ENCODE measurements at places on chromosomes 2 and 18.

GRCh38 chr2:73899801-73900336 lies 7.1 kb downstream of the ACTG2 start:
- peaks cover 13% of the 10 kb centered on the region for H3K4me1 ChIP-seq
- H3K4me3 ChIP-seq, result no peak overlapping the region
- H3K27me3 ChIP-seq, result peaks cover 69% of the 10 kb centered on the region
- no peaks in the 10 kb centered on the region for H3K36me3 ChIP-seq
- no peak overlapping the region for H3K27ac ChIP-seq
- DNase-seq, result no peak

- H3K36me3 ChIP-seq, result no peaks in the 10 kb centered on the region
- no peaks in the 10 kb centered on the region for H3K27me3 ChIP-seq
- no peak overlapping the region for H3K27ac ChIP-seq
- DNase-seq, result no peak
- no peaks in the 10 kb centered on the region for H3K4me1 ChIP-seq
These were observed 107.1 kb downstream of the TMX3 start for GRCh38 chr18:68607852-68608251.

GRCh38 chr2:45494275-45494977 lies 116.6 kb downstream of the SRBD1 start:
- DNase-seq, result peak; percentile 81
- no peak overlapping the region for H3K27ac ChIP-seq
- no peaks in the 10 kb centered on the region for H3K27me3 ChIP-seq
- peaks cover 7% of the 10 kb centered on the region for H3K4me1 ChIP-seq
- no peak overlapping the region for H3K4me3 ChIP-seq
- H3K36me3 ChIP-seq, result no peaks in the 10 kb centered on the region

DNA sequence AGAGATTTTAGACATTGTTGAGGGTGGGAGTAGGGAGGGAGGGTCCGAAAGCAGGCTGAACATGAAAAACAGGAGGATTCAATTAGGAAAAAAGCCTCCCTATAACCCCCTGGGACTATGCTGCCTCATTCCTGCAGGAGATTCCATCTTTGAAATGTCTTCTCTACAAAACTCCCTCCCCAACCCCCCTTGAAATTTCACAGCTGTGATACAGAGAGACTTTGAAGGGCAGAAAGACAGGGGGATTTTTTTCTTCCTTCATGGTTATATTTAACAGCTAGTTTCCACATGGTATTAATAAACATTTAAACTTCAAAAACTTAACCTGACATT lies 57.6 kb downstream of the TRIB2 start:
- peaks cover 6% of the 10 kb centered on the region for H3K4me1 ChIP-seq
- no peak overlapping the region for H3K4me3 ChIP-seq
- no peaks in the 10 kb centered on the region for H3K27me3 ChIP-seq
- H3K36me3 ChIP-seq, result no peaks in the 10 kb centered on the region
- no peak for DNase-seq

GRCh38 chr18:36200354-36200771 lies 13.1 kb downstream of the MOCOS start:
- H3K27me3 ChIP-seq, result no peaks in the 10 kb centered on the region
- no peak for DNase-seq
- no peaks in the 10 kb centered on the region for H3K4me1 ChIP-seq
- peaks cover 16% of the 10 kb centered on the region for H3K36me3 ChIP-seq
- H3K4me3 ChIP-seq, result no peak overlapping the region

GRCh38 chr2:101827246-101827645 lies 129.7 kb downstream of the MAP4K4 start:
- H3K27ac ChIP-seq, result peak overlapping the region; percentile 81
- H3K27me3 ChIP-seq, result no peaks in the 10 kb centered on the region
- H3K4me3 ChIP-seq, result no peak overlapping the region
- DNase-seq, result peak; percentile 89
- peaks cover 90% of the 10 kb centered on the region for H3K4me1 ChIP-seq

GRCh38 chr18:34659579-34660517 lies 50.2 kb upstream of the DTNA start:
- peaks cover 30% of the 10 kb centered on the region for H3K4me1 ChIP-seq
- H3K4me3 ChIP-seq, result peak overlapping the region; percentile 27
- DNase-seq, result peak; percentile 98
- peak overlapping the region; percentile 87 for H3K27ac ChIP-seq
- no peaks in the 10 kb centered on the region for H3K27me3 ChIP-seq

DNA sequence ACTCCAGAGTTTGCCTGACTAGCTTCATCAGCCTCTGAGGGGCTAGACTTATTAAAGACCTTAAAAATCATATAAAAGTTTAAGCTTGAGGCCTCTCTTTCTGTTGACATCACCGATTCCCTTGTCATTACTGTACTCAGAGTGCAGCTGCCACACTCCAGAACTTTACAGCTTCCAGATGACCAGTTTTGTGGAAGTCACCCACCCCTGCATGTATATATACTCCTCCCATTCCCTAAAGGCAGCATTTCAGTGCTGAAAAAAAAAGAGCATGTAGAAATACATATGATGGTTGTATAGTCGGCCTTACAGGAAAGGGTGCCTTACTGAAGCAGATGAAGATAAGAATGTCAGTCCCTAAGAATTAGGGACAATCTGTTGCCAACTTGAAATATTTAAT lies 117.3 kb downstream of the FEZ2 start:
- no peaks in the 10 kb centered on the region for H3K27me3 ChIP-seq
- H3K27ac ChIP-seq, result peak overlapping the region; percentile 79
- DNase-seq, result no peak
- peaks cover 89% of the 10 kb centered on the region for H3K4me1 ChIP-seq
- peaks cover 89% of the 10 kb centered on the region for H3K36me3 ChIP-seq

DNA sequence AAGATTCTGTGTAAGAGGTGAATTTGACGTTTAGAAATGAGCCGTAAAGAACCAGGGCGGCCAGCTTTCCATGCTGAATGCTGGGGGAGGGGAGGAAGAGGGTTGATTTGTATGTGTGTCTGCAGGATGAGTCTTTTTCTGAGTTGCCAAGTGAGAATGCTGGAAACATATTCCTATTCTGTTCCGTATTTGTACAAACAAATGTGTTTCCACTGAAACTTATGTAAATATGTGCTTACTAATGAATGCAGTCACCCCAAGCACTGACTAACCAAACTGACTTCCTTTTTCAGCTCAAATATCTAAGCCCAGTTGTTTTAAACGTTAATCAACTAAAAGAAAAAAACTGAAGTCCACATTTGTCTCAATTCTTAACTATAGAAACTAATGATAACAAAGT lies 74.9 kb upstream of the APCDD1 start:
- peak; percentile 77 for DNase-seq
- peaks cover 44% of the 10 kb centered on the region for H3K4me1 ChIP-seq
- peak overlapping the region; percentile 44 for H3K4me3 ChIP-seq
- no peaks in the 10 kb centered on the region for H3K27me3 ChIP-seq
- H3K27ac ChIP-seq, result peak overlapping the region; percentile 89
- H3K36me3 ChIP-seq, result no peaks in the 10 kb centered on the region

DNA sequence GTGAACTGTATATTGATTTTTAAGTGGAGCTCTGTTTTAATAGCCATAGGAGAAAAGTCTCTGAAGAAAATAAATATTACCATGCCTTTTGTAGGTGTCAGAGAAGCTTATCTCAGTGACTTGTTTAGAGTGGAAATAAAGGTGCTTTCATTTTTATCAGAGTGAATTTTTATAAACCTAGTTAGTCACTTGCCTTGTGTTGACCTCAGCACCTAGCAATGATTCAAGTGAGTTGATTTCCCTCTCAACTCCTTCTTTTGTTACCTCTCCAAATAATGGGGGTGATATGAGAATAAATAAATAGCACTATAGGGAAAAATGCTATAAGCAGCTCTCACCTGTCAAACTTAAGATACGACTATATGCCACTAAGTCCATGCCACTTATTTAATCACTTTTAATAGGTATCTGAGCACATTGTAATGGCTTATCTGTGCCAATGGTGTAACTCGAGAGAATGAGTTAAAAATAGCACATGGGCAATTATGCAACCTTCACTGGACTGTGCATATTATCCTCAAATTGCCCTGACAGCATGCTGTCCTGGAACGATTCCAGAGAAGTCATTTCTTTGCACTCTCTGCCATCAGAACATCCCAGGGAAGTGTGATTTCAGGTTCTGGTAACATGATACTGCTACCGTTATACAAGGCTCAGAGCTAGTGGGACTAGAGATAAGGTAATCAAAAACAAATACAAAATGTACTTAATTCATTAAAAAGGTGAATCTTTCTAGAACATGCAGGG lies 290.8 kb downstream of the CCDC85A start:
- peak; percentile 31 for DNase-seq
- H3K36me3 ChIP-seq, result no peaks in the 10 kb centered on the region

DNA sequence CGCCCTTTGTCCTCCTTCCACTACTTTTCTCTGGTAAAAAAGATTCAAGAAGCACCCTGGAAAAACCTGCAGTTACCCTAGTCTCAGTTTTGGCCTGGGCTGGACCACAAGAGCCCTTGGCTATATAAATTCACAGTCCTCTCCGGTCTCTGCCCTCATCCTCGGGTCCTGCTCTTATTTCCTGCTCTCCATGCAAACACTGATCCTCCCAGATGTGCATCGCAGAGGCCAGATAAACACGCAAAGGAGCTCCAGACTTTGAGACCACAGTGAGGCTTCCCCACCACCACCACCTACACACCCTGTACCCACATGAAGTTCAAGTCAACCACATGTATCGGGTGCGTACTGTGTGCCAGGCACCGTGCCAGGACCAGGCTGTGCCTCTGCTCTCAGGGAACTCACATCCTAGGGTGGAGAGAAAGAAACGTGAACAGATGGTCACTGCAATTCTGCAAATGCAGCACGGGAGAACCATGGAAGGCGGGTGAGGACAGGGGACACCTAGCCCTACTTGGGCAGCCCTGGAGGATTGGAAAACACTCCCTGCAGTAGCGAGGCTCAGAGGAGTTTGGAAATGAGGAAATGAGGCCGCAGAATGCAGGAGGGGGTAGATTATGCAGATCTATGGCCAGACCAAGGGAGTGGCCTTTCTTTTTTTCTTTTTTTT lies 7.4 kb downstream of the CTDSP1 start:
- 0 out of 2 replicates have a peak, but pooled peaks cover 3% of the 10 kb centered on the region for H3K36me3 ChIP-seq
- peak; percentile 67 for DNase-seq
- no peaks in the 10 kb centered on the region for H3K27me3 ChIP-seq
- peaks cover 20% of the 10 kb centered on the region for H3K4me1 ChIP-seq
- H3K27ac ChIP-seq, result peak overlapping the region; percentile 76

DNA sequence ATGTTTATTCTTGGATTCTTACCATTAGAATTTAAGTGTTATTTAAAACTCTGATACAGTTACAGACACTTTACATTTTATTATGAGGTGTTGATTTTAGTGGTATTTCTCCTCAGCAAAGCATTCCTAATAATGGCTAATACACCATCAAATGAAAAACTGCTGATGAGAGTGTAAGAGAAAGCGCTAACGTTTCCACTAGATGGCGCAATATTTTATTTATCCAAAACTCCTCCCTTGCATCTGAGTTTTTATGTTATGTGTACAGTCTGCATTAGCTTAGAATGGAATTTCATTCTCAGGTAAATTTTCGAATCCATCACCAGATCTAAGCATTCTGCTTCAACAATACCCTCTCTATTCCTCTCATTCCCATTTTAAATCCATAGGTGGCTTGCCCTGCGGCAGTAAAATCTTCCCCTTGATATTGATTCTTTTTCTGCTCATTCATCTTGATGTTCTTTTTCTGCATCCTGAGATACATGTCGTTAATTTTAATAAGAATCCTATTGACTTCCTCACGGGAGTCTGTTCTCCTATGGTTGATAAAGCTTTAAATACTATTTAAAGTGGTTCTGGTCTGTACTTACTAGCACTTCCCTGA lies 53.9 kb downstream of the PRKRA start:
- DNase-seq, result peak; percentile 73
- no peaks in the 10 kb centered on the region for H3K4me1 ChIP-seq
- H3K36me3 ChIP-seq, result no peaks in the 10 kb centered on the region
- no peak overlapping the region for H3K27ac ChIP-seq

GRCh38 chr2:217409949-217410680 lies 550.3 kb upstream of the TNP1 start:
- no peak overlapping the region for H3K27ac ChIP-seq
- no peak overlapping the region for H3K4me3 ChIP-seq
- H3K4me1 ChIP-seq, result peaks cover 26% of the 10 kb centered on the region
- no peaks in the 10 kb centered on the region for H3K27me3 ChIP-seq
- H3K36me3 ChIP-seq, result no peaks in the 10 kb centered on the region
- DNase-seq, result no peak

GRCh38 chr18:50986360-50987087 lies 18.7 kb downstream of the ELAC1 start:
- no peaks in the 10 kb centered on the region for H3K27me3 ChIP-seq
- no peaks in the 10 kb centered on the region for H3K36me3 ChIP-seq
- no peak overlapping the region for H3K4me3 ChIP-seq
- peak; percentile 84 for DNase-seq

GRCh38 chr18:48639772-48640432 lies 101.1 kb downstream of the CTIF start:
- no peak for DNase-seq
- H3K36me3 ChIP-seq, result peaks cover 8% of the 10 kb centered on the region
- peaks cover 14% of the 10 kb centered on the region for H3K4me1 ChIP-seq
- no peaks in the 10 kb centered on the region for H3K27me3 ChIP-seq
- H3K4me3 ChIP-seq, result no peak overlapping the region
- no peak overlapping the region for H3K27ac ChIP-seq

GRCh38 chr2:196262606-196263005 lies 91.2 kb upstream of the STK17B start:
- no peak overlapping the region for H3K4me3 ChIP-seq
- no peak for DNase-seq

DNA sequence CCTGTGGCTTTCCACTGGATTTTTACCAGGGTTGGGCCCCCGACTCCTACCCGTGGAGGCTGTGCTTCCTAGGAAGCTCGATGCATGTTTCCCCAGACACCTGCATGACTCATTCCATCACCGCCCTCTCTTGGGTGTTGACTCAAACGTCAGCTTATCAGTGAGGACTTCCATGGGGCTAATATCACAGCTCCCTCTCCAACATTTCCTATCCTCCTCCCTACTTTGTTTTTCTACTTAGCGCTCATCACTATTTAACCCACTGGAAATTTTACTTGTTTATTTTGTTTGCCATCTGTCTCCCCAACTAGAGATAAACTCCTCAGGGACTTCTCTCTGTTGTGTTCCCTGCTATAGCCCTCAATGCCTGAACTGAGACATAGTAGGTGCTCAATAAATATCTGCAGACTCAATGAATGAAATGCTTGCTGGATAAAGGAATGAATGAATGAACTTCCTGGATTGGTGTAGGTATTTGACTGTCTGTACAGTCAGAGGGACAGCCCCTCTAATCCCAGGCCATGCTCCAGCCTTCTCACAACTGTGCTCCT lies 89.7 kb upstream of the MSH2 start:
- no peak overlapping the region for H3K27ac ChIP-seq
- H3K4me1 ChIP-seq, result no peaks in the 10 kb centered on the region
- no peaks in the 10 kb centered on the region for H3K36me3 ChIP-seq
- no peak for DNase-seq
- H3K4me3 ChIP-seq, result no peak overlapping the region

- no peak overlapping the region for H3K27ac ChIP-seq
- no peaks in the 10 kb centered on the region for H3K36me3 ChIP-seq
- H3K4me1 ChIP-seq, result no peaks in the 10 kb centered on the region
- H3K4me3 ChIP-seq, result no peak overlapping the region
- DNase-seq, result peak; percentile 19
These were observed 1.4 kb downstream of the CYRIA start for GRCh38 chr2:16664052-16664731.

- no peaks in the 10 kb centered on the region for H3K27me3 ChIP-seq
- H3K36me3 ChIP-seq, result no peaks in the 10 kb centered on the region
- peaks cover 25% of the 10 kb centered on the region for H3K4me1 ChIP-seq
- H3K4me3 ChIP-seq, result no peak overlapping the region
These were observed 287.1 kb downstream of the LPIN1 start for GRCh38 chr2:12033494-12033893.

Measured in GM23248 (cell line).